NCI-H1694 (cell line): ENCODE measurements at places on chromosomes 6 and 20.

GRCh38 chr20:63687419-63688178 is 8.9 kb upstream of the TNFRSF6B start:
- no peak for DNase-seq

- peak; percentile 26 for DNase-seq
Measured at GRCh38 chr6:108029226-108029921, 45.2 kb downstream of the OSTM1 start.

- no peak for DNase-seq
Measured at GRCh38 chr20:55776176-55776575, 229.1 kb downstream of the CBLN4 start.

DNA sequence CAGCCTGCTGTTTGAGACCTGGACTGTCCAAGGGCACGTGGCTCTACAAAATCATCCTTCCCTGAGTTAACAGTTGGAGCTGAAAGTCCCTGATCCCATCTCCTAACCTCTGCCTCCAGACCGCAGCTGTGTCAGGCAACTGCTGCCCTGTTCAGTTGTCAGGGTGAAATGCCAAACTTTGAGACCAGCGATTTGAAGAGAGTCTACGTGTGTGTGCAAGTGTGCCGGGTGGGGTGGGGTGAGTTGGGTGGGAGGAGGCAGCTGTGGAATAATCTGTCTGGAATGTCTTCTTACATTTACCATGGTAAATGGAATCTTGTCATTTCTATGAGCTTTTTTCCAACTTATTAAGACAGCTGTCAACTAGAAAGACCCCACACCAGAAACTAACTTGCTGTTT is 81.0 kb upstream of the FAM8A1 start:
- DNase-seq = no peak

- DNase-seq = no peak
Measured at GRCh38 chr6:159398633-159399032, 229.4 kb downstream of the FNDC1 start.

- DNase-seq = no peak
Measured at GRCh38 chr6:138485586-138486248, 13.6 kb downstream of the NHSL1 start.

DNA sequence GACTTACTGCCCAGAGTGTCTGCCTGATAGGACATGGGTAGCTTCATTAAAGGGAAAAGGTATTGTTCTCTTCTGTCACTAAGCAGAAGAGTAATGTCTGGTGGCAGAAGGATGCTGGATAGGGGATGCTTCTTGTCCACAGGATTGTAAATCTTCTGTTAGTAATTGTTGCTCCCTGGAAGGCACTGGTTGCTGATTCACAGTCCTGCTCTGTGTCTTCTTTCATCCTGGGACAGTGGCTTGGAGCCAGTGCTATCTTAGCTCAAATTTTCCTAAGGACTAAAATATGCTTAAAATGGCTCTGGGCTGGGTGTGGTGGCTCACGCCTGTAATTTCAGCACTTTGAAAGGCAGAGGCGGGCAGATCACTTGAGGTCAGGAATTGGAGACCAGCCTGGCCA is 48.0 kb downstream of the SYTL3 start:
- DNase-seq = no peak

- no peak for DNase-seq
Measured at GRCh38 chr6:142045380-142046278, 87.1 kb upstream of the GJE1 start.

GRCh38 chr6:156767603-156768467 is 9.3 kb upstream of the ARID1B start:
- DNase-seq = no peak

- DNase-seq = no peak
Measured at GRCh38 chr6:53161481-53162009, 12.9 kb upstream of the GCM1 start.

DNA sequence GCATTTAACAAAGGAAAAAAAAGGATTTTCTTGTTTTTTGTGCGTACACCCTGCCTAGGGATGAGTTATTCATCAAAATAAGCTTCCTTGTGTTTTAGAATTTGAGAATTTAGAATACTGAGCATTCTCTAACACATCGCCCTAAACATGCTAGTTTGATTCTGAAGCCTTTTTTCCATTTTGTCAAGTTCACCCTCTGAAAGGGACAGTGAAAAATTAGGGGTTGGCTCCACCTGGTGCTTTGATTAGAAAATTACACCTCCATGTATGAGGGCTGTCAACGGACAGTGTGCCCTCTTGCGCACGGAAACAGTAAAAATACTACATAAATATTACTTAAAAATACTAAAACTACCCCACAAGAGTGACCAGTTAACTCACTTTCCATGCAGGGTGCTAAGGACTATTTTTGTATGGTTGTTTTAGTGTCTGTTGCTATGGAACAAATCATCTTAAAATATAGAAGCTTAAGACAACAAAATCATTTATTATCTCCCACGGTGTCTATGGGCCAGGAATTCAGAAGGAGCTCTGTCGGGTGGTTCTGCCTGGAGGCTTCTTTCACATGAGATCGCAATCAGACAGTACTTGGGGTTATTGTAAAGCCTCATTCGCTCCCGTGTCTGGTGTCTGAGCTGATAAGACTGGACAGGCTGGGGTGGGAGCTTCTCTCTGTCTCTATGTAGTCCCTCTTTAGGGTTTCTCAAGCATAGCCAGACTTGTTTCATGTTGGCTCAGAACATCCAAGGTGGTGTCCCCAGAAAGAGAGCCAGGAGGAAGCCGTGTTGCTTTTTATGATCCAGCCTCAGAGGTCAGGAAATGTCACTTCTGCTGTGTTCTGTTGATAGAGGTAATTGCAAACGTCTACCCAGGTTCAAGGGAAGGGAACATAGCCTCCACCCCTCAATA is 41.1 kb upstream of the TMEM170B start:
- peak; percentile 62 for DNase-seq

DNA sequence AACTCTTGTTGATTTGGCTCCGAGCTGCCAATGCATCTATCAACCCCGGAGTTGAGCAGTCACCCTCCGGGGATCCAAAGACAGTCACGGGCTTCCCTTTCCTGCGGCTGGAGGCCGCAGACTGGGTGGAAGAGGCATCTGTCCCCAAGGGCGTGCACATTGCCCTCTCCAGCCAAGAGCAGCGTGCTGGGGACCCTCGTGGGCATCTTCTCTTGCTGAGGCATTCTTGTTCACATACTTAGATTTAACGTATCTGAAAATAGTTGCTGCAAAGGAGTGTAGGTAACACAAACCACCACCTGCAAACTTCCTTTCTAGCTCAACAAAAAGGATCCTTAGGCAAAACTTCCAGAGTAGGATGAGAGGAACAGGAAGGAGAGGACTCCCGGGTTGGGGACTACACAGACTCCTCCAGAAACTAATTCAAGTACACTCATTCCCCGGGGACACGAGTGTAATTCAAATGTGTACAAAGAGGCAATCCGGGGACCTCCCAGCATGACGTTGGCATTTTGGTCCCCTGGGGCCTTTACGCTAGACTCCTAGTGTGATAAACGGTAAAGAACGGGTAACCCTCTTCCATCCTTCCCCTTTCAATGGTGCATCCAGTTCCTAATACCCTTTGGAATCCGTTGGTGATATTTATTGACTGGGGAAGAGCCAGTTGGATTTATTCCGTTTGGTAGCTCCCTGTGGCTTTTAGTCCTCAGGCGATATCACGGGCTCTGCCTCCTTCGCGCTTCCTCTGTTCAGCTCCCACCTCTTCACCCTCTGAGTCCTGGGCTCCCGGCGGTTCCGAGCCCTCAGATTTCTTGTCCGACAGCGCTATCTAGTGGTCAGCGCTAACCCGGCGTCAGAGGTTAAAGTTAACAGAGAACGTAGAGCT is 2.7 kb upstream of the COL12A1 start:
- DNase-seq = peak; percentile 32

- DNase-seq = no peak
Measured at GRCh38 chr6:14925699-14926026, 320.2 kb upstream of the JARID2 start.

DNA sequence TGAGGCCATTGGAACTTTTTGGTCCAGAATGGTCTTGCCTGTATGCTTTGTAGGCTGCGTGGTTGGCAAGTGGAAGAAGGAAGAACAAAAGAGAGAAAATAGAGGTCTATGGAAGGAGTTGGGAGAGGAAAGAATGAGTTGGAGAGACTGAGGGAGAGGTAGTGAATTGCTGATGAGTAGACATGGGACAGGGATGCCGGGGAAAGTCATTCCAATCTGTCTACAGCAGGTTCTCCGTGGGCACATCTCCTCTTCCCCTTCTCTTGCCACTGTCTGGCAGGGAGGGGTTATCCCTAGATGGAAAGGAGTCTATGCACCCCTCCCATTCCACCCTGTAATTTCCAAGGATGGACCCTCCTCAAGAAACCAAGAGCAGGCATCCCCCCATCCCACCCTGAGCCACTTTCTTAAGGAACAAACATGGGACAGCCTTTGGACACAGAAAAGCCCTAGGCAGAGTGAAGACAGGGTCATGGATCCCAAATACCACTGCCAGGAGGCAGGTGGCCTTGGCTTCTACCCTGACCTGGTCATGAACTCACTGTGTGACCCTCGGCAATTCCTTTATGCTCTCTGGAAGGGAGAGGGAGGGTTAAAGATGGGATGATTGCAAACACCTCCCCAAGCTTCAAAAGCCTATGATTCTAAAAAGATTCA is 196.9 kb downstream of the LRFN2 start:
- DNase-seq = no peak

- no peak for DNase-seq
Measured at GRCh38 chr20:25293910-25294458, 46.1 kb downstream of the PYGB start.

- DNase-seq = no peak
Measured at GRCh38 chr20:41123631-41124030, 13.7 kb upstream of the PLCG1 start.

DNA sequence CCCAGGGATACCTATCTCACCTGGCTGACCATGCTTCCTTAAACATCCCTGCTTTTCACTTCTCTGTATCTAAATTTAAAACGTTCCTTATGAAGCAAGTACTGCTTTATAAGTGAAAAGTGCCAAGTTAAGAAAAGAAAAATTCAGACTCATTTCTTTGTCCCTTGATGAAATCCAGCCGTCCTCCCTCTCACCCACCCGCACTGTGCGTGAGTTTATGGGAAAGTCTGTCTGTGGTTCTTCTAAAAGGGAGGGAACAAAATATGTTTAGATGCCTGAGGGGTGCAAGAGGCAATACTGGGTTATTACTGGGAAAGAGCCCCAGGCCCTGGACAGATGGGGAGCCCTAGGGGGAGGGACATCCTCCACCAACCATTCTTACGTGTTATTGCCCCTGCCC is 31.2 kb downstream of the SPDEF start:
- DNase-seq = no peak

DNA sequence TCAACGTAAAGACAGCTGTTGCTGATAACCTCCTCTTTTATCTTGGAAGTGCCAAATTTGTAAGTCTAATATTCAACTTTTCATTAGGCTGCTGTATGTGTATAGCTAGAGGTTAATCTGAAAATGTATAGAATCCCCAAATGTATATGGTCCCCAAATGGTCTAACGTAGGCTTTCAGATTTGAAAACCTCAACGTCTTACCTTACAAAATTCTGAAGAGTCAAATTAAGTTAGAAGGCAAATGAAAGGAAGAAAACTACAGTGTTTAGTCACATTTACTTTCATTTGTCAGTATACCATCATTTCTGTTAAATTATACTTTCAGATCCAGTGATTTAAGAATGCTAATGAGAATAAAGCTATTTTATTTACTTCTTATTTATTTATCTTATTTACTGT is 256.9 kb downstream of the ARHGAP18 start:
- DNase-seq = no peak

- DNase-seq = no peak
Measured at GRCh38 chr6:83092756-83093399, 25.4 kb downstream of the DOP1A start.

GRCh38 chr20:51926670-51927305 is 124.5 kb upstream of the SALL4 start:
- no peak for DNase-seq

- DNase-seq = no peak
Measured at GRCh38 chr6:25482996-25483395, 169.0 kb upstream of the SCGN start.

- DNase-seq = no peak
Measured at GRCh38 chr20:3166338-3166912, 6.8 kb upstream of the FASTKD5 start.

- DNase-seq = no peak
Measured at GRCh38 chr20:24873025-24873620, 75.9 kb upstream of the CST7 start.

DNA sequence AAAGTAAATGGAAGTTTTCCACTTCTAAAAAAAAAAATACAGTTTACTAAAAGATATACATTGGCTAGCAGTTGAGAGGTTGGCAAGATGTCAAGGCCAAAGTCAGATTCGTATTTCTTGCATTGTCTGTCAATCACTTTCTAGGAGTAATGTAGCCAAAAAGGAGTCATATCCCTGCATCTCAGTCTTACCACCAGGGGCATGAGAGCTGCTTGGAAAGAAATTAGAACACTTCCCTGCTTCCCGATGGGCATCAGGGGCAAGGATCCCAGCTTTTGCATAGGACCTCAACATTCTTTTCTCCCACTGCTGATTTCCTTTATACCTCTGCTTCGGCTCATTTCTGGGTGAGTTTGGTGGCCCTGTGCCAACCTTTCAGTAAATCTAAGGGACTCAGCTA is 581.0 kb upstream of the MAP3K7 start:
- no peak for DNase-seq

GRCh38 chr6:14372734-14373489 is 255.3 kb downstream of the CD83 start:
- DNase-seq = no peak

DNA sequence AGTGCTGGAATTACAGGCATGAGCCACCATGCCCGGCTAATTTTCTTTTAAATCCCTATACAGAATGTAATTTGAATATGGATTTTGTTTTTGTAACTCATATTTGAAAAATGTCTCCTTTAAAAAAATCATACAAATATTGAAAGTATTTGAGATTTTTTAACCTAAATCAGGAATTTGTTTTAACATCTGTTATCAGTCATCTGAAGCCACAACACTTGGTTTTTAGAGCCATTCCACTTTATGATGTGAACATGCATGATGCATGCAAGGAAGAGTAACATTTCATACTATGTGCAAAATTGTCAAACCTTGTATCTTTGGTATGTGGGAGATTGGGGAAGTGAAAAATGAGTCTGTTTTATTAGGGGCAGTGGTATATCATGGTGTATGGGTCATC is 124.5 kb upstream of the AHI1 start:
- no peak for DNase-seq

GRCh38 chr6:3504938-3505805 is 48.3 kb upstream of the SLC22A23 start:
- DNase-seq = no peak

- no peak for DNase-seq
Measured at GRCh38 chr6:139977887-139978332, 603.5 kb upstream of the CITED2 start.

DNA sequence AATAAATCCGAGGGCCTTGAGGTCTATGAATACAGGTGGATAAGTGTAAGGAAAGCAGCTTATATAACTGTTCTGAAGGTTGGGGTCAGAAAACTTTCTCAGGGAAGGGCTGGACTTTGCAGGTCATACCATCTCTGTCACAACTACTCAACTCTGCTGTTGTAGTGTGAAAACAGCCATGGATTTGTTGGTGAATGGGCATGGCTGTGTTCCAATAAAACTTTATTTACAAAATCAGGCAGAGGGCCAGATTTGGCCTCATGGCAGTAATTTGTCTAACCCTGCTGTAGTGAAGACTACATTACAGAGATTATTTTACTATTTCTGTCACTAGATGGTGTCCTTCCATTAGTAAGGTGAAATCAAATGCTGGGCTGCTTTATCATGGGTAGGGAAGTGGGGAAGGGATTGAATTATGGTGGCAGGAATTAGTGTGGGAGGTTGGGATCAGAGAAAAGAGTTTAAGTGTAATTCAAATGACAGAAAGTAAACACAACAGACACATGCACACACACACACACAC is 409.6 kb upstream of the CHD6 start:
- DNase-seq = no peak
